ENCODE measurements at places on chromosomes 7 and 10. TPM values are rescaled to one million over a fixed set of nuclear protein-coding genes. Genes with fewer than 3 reads are reported as not detected.

The CALHM3 gene
- not detected for total RNA-seq

The ASAH2 gene
- total RNA-seq, result 6.5 TPM

The OR2A12 gene
- total RNA-seq, result not detected

The SCART1 gene
- total RNA-seq, result 0.57 TPM

The BTBD16 gene
- 0.82 TPM for total RNA-seq

The ZCWPW1 gene
- 6.5 TPM for total RNA-seq

- H3K27ac ChIP-seq, result no peak overlapping the region
- no peaks in the 10 kb centered on the region for H3K36me3 ChIP-seq
- no peaks in the 10 kb centered on the region for H3K4me1 ChIP-seq
- no peaks in the 10 kb centered on the region for H3K27me3 ChIP-seq
- H3K4me3 ChIP-seq, result no peak overlapping the region
These were observed 90.9 kb downstream of the TPST1 start for GRCh38 chr7:66296001-66296521.

GRCh38 chr7:12074889-12075288, 136.2 kb upstream of the TMEM106B start:
- H3K4me3 ChIP-seq, result no peak overlapping the region
- no peaks in the 10 kb centered on the region for H3K4me1 ChIP-seq
- no peak for DNase-seq
- H3K27ac ChIP-seq, result no peak overlapping the region
- no peaks in the 10 kb centered on the region for H3K36me3 ChIP-seq
- no peaks in the 10 kb centered on the region for H3K27me3 ChIP-seq

DNA sequence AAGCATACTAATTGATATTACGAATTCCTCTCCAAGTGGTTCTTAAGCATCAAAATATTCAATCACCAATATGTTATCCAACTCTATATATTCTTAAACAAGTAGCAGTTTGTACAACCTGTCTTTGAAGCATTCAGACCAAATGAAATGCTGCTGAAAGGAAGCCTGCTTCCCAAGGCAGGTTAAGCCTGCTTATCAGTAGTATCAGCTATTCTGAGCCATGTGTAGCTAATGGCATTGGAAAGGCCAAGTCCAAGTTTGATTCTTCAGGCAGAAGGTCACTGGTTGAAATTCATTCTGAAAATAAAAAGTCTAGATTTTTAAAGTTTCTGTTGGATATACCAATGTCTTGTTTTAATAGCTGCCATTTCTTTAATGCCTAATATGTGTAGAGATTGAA, 328.7 kb downstream of the LHFPL3 start:
- DNase-seq, result no peak
- no peak overlapping the region for H3K4me3 ChIP-seq
- H3K27ac ChIP-seq, result no peak overlapping the region
- H3K27me3 ChIP-seq, result no peaks in the 10 kb centered on the region
- no peaks in the 10 kb centered on the region for H3K36me3 ChIP-seq
- H3K4me1 ChIP-seq, result no peaks in the 10 kb centered on the region

GRCh38 chr7:121005996-121006584, 17.6 kb downstream of the CPED1 start:
- H3K27me3 ChIP-seq, result peaks cover 32% of the 10 kb centered on the region
- H3K4me1 ChIP-seq, result no peaks in the 10 kb centered on the region
- H3K27ac ChIP-seq, result no peak overlapping the region
- DNase-seq, result no peak
- no peak overlapping the region for H3K4me3 ChIP-seq

GRCh38 chr7:2202901-2203765, 29.6 kb downstream of the MAD1L1 start:
- no peak for DNase-seq
- no peak overlapping the region for H3K27ac ChIP-seq
- no peak overlapping the region for H3K4me3 ChIP-seq

DNA sequence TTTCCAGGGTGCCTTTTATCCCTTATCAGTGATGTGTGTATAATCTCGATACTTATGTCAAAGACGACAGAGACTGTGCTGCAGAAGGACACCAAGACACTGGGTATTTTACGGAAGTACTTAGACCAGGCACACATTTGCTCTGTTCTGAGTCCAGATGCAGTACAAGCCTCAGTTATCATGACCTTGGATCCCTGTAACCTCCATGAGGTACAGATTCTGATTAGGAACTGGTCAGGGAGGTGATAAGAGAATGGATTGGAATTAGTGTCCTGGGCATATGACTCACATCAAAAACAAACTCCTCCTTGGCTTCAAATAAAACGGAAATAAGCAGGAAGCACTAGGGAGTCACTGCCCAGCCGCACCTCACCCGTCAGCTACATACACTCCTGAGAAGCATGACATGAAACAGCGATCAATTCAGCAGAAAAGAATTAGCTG, 146.5 kb downstream of the SFMBT2 start:
- no peaks in the 10 kb centered on the region for H3K36me3 ChIP-seq
- no peaks in the 10 kb centered on the region for H3K4me1 ChIP-seq
- no peak overlapping the region for H3K27ac ChIP-seq
- H3K27me3 ChIP-seq, result peaks cover 2% of the 10 kb centered on the region
- no peak for DNase-seq

DNA sequence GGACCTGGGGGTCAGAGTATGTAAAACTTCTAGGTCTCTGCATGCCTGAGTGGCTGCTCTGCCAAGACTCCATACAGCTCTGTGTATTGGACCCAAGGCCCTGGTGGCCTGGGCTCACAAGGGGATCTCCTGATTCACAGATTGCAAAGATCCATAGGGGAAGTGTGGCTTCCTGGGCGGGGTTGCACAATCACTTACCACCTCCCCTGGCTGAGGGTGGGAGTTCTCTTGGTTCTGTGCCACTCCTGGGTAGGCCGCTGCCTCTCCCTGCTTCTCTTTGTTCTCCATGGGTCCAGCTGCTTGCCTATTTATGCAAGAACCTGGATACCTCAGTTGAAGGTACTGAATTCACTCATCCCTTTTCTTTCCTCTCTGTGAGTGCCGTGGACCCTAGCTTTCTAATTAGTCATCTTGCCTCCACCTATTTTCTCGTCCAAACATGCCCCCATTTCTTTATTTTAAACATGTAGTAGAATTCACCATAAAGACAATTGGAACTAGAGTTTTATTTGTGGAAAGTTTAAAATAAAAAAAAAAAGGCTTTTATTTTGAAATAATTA, 18.5 kb upstream of the AGR3 start:
- H3K27me3 ChIP-seq, result no peaks in the 10 kb centered on the region
- no peaks in the 10 kb centered on the region for H3K36me3 ChIP-seq
- no peak for DNase-seq
- H3K4me3 ChIP-seq, result no peak overlapping the region
- H3K4me1 ChIP-seq, result peaks cover 13% of the 10 kb centered on the region

- no peaks in the 10 kb centered on the region for H3K36me3 ChIP-seq
- no peak overlapping the region for H3K4me3 ChIP-seq
- DNase-seq, result peak; percentile 75
- H3K27ac ChIP-seq, result 0 out of 2 replicates have a peak overlapping the region, but pooled peaks have one; percentile 8
These were observed 302.4 kb upstream of the NFE2L3 start for GRCh38 chr7:25849500-25850184.

DNA sequence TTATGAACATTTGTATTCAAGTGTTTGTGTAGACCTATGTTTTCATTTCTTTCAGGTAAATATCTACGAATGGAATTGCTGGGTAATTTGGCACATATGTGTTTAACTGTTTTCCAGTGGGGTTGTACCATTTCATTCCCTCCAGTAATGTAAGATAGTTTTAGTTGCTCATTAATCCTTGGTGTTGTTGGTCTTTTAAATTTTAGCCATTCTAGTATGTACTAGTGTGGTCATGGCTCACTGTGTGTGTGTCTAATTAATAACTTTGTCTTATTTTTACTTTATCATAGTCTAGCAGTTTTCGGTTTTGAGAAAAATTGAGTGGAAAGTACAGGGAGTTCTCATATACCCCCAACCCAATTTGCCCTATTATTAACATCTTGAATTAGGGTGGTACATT, 278.8 kb downstream of the CAMK1D start:
- H3K4me1 ChIP-seq, result no peaks in the 10 kb centered on the region
- H3K36me3 ChIP-seq, result no peaks in the 10 kb centered on the region
- no peak overlapping the region for H3K4me3 ChIP-seq
- H3K27ac ChIP-seq, result no peak overlapping the region

GRCh38 chr7:117009705-117010361, 56.5 kb downstream of the ST7 start:
- peaks cover 8% of the 10 kb centered on the region for H3K4me1 ChIP-seq
- DNase-seq, result no peak
- H3K36me3 ChIP-seq, result no peaks in the 10 kb centered on the region

DNA sequence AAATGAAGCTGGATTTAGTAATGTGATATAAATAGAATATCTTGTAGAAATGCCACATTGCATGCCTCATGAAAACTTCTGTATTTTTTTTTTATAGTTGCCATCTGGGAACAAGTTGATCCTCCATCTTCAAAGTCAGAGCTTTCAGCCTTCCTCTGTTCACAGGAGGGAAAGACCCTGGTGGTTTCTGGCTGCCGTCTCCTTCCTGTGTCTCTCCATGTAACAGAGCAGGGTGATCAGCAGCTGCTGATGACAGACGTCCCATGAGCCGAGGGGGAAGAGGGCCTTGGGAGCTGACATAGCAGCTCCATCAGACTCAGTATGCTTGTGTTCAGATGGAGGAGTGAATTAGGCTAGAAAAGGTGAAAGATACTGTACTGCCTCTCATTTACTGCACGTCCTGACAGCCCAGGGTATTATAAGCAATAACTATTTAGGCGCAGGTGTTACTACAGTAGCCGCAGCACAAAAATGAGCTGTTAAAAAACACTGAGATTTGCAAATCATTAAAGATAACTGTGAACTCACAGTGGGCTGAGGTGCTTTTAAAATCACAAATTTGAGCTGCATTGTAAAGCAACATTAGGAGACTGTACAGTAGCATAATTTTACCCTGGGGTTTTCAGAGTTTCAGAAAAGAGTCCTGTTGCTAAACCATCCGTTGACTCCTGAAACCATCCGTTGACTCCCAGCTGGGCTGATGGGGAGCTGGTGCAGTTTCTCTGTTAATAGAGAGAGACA, 103.3 kb downstream of the CFAP58 start:
- H3K4me1 ChIP-seq, result no peaks in the 10 kb centered on the region
- no peak overlapping the region for H3K4me3 ChIP-seq
- H3K27ac ChIP-seq, result no peak overlapping the region
- no peaks in the 10 kb centered on the region for H3K36me3 ChIP-seq
- no peaks in the 10 kb centered on the region for H3K27me3 ChIP-seq
- no peak for DNase-seq

DNA sequence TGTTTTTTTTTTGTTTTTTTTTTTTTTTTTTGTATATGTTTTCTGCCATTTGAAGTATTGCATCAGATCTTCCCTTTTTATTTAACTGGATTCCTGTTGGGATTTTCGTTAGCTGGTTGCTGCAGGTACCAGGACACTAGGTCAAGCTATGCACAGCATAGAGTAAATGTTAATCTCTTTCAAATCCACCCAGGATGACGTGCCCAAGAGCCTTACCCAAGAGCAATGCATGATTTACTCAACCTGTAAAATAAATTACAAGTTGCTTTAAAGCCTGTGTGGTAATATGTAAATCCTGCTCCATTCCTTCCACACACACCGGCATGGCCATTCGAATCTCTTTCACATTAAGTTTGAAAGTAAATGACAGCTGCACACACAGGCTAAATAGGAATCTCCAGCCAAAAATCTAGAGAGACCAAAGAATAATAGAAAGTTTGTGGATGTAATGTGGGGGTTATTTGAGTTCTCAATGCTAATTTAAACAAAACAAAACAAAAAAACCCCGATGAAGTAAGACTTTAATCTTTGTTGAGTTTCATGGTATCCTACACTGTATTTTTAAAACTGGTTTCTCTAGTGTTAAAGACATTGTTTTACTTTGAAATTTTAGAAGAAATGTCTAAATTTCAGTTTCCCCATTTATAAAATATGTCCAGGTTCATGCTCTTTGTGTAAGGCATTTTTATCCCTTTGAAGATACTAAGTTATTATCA, 167.9 kb downstream of the FRMD4A start:
- no peak for DNase-seq
- no peak overlapping the region for H3K4me3 ChIP-seq
- no peaks in the 10 kb centered on the region for H3K4me1 ChIP-seq
- no peaks in the 10 kb centered on the region for H3K27me3 ChIP-seq
- no peaks in the 10 kb centered on the region for H3K36me3 ChIP-seq

DNA sequence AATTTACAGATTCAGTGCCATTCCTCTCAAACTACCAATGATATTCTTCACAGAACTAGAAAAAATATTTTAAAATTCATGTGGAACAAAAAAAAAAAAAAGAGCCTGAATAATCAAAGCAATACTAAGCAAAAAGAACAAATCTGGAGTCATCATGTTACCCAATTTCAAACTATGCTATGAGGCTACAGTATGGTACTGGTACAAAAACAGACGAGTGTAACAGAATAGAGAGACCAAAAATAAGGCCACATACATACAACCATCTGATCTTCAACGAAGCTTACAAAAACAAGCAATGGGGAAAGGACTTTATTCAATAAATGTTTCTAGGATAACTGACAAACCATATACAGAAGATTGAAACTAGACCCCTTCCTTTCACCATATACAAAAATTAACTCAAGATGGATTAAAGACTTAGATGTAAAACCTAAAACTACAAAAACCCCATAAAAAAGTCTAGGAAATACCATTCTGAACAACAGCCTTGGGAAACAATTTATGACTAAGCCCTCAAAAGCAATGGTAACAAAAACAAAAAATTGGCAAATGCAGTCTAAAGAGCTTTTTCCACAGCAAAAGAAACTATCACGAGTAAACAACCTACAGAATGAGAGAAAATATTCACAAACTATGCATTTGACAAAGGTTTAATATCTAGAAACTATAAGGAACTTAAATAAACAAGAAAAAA, 207.7 kb downstream of the PTN start:
- no peak overlapping the region for H3K27ac ChIP-seq
- no peak for DNase-seq
- no peak overlapping the region for H3K4me3 ChIP-seq
- H3K4me1 ChIP-seq, result no peaks in the 10 kb centered on the region

DNA sequence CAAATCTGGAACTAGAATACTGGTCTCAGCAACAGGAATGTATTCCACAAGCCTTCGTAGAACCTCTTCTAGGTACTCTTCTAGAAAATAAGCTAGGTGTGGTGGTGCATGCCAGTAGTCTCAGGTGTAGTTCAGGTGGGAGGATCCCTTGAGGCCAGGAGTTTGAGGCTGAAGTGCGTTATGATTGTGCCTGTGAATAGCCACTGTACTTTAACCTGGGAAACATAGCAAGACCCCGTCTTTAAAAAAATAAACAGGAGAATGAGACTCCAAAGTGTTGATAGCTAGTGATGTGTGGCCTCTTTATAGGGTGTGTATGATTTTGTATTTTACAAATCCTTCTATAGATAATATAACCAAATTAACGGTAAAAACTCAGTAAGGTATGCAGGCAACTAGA, 1.5 kb upstream of the ZNF775 start:
- peak overlapping the region; percentile 98 for H3K27ac ChIP-seq
- peaks cover 4% of the 10 kb centered on the region for H3K36me3 ChIP-seq
- no peaks in the 10 kb centered on the region for H3K27me3 ChIP-seq
- peaks cover 73% of the 10 kb centered on the region for H3K4me1 ChIP-seq

DNA sequence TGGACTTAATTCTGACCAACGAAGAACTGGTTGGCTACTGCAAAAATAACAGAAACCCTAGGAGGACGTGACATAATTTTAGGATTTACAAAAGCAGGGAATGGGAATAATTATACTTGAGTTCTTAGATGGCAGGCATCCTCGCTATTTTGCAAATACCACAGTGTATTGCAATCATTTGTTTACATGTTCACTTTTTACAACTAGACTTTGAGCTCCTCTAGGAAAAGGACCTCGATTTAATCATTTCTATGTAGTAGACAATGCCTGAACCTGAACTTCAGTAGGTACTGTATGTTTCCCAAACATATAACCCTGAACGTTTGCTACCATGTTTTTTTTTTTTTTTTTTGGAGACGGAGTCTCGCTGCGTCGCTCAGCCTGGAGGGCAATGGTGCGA, 137.7 kb downstream of the CNOT4 start:
- no peaks in the 10 kb centered on the region for H3K4me1 ChIP-seq
- no peak overlapping the region for H3K4me3 ChIP-seq
- H3K36me3 ChIP-seq, result no peaks in the 10 kb centered on the region
- H3K27me3 ChIP-seq, result no peaks in the 10 kb centered on the region
- H3K27ac ChIP-seq, result no peak overlapping the region
